ENCODE measurements at places on chromosomes 12 and 14.

- peak; percentile 74 for DNase-seq
Observed at GRCh38 chr14:93939304-93940229, 12.4 kb downstream of the FAM181A start.

DNA sequence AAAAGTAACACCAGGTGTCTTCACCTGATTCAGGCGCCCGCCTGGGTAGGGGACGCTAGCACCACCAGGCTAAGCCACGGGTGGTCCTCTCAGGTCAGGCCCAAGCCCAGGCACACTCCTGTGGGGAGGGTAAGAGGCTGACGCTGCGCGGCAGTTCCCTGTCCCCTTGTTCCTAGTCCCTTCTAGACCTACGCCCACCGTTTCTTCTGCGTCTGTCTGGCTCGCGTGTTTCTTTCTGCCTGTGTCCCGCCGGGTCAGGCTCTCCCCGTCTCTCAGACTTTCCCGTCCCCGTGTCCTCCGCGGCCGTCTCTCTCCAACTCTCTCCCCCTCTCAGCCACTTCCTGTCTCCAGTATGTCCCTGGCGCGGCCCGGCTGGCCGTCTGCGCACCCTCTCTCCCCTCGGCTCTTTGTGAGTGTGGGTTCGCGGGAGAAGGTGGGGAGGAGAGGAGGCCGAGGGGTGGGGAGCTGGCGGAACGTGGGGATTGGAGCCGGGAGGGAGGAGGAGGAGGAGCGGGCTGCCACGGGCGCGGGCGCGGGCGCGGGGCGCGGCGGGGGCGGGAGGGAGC, 3.1 kb upstream of the TNS2 start:
- DNase-seq, result peak; percentile 88

GRCh38 chr12:131054345-131055092, 100.8 kb downstream of the ADGRD1 start:
- no peak for DNase-seq

GRCh38 chr14:47730296-47730695, 54.9 kb upstream of the MDGA2 start:
- DNase-seq, result no peak

DNA sequence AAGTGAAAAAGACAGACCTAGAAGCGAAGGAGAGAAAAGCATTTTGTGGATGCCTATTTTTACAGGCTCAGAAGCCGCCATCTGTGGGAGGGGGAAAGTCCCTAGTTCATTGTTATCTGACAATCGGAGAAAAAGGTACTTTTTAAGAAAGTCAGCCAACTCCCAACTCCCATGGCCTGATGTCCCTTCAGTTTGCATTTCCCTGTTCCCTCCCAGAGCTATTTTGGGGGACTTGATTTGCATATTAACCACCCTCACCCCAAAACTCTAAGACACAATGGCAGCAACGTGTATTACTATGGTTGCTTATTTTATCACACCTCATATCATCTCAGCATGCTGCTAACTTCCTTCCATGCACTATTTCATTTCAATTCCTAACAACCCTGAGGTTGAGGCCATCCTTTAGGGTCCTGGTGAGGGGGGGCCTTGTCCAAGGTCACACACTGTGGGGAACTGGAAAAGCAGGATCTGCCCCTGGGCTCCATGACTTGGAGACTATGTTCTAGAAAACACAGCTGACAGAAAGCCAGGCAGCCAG, 18.7 kb downstream of the HVCN1 start:
- DNase-seq, result no peak

- no peak for DNase-seq
Observed at GRCh38 chr12:52796839-52797528, 1.1 kb upstream of the KRT3 start.

GRCh38 chr14:20440465-20440864, 4.5 kb upstream of the KLHL33 start:
- no peak for DNase-seq

- peak; percentile 36 for DNase-seq
Observed at GRCh38 chr12:12723681-12724420, 6.7 kb downstream of the CDKN1B start.

DNA sequence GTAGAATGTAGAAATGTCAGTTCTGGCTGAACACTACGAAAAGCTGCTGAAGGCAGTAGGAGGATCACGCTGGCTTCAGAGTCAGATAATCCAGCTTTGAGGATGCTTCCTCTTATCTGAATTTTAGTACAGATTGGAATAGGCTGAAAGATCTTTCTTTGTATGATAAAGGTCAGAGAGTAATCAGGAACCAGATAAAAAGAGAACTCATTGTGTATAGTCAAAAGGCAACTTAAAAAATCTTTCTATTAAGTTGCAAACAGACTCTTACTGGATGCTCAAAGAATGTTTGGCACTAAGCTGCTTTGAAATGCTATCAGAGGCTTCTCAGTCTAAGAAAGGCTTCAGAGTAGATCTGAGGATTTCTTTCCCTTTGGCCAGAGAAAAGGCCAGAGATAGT, 21.8 kb upstream of the TRHDE start:
- no peak for DNase-seq

GRCh38 chr12:123761841-123762714, at the start of gene DNAH10:
Gene DNAH10, plus strand, starts transcription at chr12:123762301. Its CDS starts 36 bp downstream, at chr12:123762337.
- DNase-seq, result peak; percentile 15

DNA sequence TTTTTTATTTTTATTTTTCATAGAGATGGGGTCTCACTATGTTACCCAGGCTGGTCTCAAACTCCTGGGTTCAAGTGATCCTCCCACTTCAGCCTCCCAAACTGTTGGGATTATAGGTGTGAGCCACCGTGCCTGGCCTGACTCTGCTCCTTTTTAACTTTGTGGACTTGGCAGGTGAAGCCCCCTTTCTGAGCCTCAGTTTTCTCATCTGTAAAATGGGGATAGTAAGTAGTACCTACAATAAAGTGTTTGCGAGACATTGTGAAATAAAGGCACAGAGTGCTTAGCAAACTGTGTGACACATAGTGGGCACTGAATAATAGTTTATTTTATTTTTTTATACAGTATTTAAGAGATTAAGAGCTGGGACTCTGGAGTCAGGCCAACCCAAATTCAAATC, 21.1 kb upstream of the MED13L start:
- DNase-seq, result no peak

DNA sequence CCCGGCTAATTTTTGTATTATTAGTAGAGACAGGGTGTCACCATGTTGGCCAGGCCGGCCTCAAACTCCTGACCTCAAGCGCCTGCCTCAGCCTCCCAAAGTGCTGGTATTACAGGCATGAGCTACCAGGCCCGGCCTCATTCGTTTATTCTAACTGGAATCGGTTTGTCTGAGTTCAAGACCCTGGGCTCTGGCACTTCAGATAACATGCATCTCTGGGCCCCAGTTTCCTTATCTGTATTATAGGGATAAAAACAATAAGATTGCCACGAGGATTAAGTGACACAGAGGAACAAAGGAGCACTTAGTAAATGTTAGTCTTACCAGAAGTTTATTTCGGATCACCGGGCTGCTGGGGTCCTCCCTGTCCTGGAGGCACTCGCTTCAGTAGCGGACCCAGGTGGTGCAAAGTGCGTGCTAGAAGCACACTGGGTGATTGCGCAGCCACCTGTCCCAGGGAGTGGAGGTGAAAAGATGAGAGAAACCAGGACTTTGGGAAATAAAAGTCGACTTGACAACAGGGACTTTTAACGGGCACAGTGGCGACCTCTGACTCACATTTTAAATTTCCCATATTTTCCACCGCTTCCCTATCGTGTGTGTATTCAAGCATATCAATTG, 37.5 kb downstream of the ACACB start:
- DNase-seq, result no peak

DNA sequence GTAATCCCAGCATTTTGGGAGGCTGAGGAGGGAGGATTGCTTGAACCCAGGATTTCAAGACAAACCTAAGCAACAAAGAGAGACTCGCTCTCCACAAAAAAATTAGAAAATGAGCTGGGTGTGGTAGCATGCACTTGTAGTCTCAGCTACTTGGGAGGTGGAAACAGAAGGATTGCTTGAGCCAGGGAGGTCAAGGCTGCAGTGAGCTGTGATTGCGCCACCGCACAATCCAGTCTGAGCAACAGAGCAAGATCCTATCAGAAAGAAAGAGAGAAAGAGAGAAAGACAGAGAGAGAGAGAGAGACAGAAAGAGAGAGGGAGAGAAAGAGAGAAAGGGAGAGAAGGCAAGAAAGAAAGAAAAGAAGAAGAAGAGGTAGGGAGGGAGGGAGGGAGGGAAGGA, 37.0 kb downstream of the TDG start:
- peak; percentile 15 for DNase-seq

DNA sequence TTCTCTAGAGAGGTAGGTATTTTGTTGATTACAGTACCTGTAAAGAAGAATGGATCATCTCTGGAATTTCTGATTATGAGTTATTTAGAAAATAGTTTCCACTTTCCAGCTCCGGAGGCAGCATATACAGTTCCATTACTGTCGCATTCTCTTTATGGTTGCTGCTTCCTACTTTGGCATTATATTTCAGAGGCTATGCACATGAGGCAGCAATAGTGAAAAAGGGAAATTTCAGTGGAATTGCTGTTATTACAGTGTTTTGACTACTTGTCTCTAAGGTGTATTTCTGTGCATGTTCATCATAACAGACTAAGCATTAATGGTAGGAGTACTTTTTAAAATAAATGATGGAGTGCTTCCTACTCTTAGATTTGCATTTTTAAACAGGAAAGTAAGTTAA, 10.2 kb downstream of the GNG2 start:
- no peak for DNase-seq

DNA sequence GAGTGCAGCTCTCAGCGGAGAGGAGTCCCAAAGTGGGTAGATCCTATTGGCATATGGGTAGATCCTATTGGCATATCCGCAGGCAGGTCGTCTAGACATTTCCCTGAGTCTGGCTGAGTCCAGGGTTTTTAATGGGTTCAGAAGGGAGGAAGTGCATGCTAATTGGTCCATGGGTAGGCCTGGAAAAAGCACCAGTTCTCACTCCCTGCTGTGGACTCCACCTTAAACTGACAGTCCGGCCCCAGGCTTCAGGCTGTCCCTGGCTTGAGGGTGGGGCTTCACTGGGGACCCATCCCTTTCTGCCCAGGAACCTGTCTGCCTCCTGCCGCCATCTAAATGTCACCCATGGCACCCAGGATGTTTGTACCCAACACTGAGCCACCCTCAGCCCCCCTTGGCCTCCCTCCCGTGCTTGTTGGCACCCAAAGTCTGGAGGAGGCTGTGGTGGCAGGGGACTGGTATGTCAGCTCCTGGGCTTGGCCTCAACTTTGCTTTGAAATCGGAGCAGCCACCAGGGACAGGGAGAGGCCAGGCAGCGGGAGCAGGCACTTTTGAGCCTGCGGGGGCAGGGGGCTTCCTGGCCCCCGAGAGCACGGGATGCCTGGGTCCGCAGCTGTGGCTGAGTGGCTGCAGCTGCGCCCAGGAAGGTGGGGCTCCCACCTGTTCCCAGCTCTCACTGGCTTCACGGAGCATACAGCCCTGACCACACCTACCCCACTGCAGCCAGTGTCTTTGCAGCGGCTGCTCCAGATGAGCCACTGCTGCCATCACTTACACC, 29.6 kb upstream of the YAF2 start:
- DNase-seq, result no peak

DNA sequence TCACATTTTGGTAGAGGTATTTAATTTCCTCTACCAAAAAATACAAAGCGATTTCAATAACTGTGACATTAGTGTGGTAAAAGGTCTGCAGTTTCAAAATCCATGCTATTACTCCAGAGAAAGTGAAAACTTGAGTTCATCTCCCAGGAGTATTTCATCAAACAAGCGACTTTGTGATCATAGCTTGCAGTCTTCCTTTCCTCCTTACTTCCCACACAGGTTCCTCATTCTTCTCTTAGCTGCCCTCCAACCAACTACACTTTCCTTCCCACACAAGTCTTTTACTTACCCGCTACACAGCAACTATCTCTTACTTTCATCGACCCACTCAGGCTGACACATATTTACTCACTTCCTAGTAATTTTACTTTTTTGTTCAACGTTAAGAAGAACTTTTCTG, 413.4 kb upstream of the USP15 start:
- no peak for DNase-seq

DNA sequence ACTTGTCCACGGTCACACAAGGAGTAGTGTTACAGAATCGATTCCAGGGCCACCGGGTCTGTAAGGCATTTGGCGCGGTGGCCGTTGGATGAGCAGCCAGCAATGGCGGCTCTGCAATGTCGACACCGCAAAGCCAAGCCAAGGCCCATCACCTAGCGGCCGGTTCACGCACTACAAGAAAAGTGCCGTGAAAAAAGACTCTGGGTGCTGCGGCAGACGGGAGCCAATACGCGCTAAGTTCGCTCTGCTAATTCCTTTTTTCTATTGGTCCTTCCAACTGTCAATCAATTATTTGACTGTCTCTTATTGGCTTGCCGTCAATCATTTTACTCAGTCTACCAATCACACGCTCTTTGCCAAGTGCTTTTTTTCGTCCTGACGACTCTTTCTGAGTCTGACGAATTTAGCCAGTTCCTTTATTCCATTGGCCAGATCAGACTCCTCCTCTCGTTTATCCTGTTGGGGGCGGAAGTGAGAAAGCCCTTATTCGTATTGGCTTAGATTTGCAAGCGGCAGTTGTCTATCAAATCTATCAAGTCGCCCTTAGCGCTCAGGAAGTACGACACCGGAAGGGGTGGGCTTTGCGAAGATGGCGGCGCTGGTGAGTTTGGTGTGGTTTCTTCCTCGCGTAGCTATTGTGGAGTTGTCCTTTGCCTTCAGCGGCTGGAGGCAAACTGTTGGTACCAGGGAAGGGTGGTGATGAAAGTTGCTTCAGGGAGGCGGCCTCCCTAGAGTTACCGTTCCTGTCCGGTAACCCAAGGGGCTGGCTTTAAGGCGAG, at the start of gene NGDN:
Gene NGDN, plus strand, starts transcription at position 577 of the 779 bp plus-strand sequence. Its CDS starts 13 bp downstream, at position 590.
- DNase-seq, result peak; percentile 100

DNA sequence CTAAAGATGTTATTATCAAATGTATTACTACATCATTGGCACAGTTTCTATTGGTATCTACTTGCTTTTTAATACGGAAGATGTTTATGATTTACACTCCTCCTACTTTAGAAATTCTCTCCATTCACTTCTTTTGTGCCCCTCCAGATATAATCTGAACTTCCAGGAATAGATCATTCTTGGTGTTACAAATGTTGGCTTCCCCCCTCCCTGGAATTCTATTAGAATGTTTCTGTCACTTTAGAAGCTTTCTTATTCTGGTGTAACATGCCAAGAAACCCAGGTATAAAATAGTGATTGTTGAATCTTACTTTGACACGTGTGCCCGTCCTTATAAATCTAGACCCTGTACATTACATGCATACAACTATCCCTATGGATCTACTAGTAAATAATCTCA, 1.2 kb upstream of the WDR20 start:
- no peak for DNase-seq

DNA sequence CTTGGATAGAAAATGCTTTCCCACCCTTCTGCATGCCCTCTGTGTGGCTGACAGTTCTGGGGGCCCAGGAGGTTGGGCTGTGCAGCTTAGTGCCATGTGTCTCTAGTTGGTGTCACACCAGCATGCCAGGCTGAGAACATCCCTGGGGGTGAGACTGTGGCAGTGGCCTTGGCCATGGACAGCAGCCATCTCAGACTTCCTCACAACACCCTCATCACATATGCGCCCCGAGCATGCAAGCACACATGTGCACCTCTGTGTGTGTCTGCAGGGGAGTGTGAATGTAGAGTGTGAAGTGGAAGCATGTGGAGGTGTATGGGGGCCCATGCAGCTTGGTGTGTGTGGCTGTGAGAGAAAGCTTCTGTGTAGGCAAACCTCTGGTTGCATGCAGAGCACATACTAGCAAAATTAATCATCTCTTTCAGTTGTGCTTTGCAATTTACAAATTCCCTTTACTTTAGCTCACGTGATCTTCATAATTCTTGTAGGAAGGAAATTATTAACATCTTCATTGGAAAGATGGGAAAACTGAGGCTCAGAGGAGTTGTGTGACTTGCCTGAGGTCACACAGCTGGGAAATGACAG, 8.4 kb downstream of the ASIC1 start:
- DNase-seq, result peak; percentile 27

GRCh38 chr14:24595073-24595808, 14.2 kb downstream of the GZMH start:
- no peak for DNase-seq

Measured in choroid plexus epithelial cell (primary cell).